ENCODE measurements at places on chromosomes 11 and 22. TPM values are rescaled to one million over a fixed set of nuclear protein-coding genes. Genes with fewer than 3 reads are reported as not detected.

DNA sequence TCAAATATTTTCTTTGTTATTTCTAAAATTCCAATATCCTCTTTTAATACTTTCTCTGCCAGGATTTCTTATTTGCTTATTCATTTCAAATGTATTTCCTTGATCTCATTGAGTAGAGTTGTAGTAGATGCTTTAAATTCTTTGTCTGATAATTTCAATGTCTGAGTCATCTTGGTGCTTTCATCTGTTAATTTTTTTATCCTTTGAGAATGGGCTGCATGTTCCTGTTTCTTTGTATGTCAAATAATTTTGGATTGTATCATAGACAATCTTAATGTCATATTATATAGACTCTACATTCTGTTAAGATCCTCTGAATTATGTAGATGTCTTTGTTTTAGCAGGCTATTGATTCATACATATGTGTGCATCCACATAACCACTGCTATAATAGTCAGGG, 57.5 kb downstream of the MYEOV start:
- H3K27ac ChIP-seq: no peak overlapping the region
- DNase-seq: no peak
- H3K36me3 ChIP-seq: no peaks in the 10 kb centered on the region
- no peaks in the 10 kb centered on the region for H3K27me3 ChIP-seq
- no peak overlapping the region for H3K4me3 ChIP-seq

DNA sequence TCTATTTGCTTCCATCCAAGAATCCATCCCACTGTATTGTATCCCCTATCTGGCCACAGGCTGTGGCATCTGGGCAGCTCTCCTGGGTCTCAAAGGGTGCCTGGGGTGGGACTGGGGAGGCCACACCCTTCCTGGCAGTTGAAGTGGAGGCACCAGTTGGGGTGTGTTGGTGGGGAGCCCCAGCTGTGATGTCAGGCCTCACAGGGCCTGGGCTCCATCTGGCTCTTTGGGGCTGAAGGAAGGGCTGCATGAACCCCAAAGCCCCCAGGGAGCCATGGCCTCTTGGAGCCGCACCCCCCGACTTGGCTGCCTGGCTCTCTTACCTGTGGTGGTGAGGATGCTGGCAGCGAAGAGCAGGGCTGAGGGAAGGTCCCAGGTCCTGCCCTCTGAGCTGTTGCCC, 469 bp downstream of the KCNK7 start:
- H3K4me1 ChIP-seq: no peaks in the 10 kb centered on the region
- H3K4me3 ChIP-seq: no peak overlapping the region
- no peak overlapping the region for H3K27ac ChIP-seq
- no peak for DNase-seq
- no peaks in the 10 kb centered on the region for H3K27me3 ChIP-seq

DNA sequence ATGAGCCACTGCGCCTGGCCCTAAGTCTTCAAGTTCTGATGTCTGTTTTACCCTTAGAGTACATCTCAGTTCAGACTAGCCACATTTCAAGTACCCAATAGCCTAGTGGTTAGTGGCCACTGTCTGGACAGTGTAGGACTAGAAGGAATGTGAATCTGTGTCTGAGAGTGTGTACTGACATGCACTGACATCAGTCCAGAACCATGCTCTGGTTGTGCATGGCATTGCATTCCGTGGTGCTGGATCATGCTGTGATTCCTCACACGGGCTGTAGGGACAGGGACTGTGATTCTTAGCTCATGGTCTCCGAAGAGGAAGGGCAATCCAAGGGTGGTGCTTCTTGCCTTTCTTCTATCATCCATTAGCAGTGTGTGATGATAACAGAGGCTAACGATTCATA, 41.1 kb downstream of the AMOTL1 start:
- no peaks in the 10 kb centered on the region for H3K27me3 ChIP-seq
- no peak overlapping the region for H3K27ac ChIP-seq
- no peaks in the 10 kb centered on the region for H3K4me1 ChIP-seq
- H3K4me3 ChIP-seq: no peak overlapping the region

DNA sequence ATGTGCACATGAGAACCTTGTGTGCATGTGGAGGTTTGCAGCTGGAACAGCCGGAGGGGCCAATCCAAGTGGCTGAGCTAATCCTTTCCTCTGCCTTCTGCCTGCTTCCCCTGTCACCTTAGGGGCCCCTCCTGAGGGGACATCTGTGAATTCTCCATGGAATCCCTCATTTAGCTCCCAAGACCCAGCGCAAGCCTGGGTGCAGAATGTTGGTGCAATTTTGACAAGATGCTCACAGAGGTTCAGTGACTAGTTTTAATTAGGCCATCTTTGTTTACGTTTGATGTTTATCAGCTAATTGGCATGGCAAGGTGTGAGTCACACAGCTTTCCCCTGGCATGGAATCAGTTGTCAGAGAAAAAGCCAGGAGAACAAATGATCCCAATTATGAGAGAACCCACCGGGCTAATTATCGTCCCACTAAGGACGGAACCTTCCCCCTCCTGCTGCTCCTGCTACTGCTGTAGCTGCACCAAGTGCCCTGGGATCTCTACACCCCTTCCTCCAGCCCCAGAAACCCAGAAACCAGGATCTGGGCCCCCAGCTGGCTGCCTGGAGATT, 63.6 kb upstream of the PAX6 start:
- DNase-seq: no peak
- H3K36me3 ChIP-seq: no peaks in the 10 kb centered on the region
- no peak overlapping the region for H3K27ac ChIP-seq
- 0 out of 2 replicates have a peak, but pooled peaks cover 1% of the 10 kb centered on the region for H3K27me3 ChIP-seq
- H3K4me3 ChIP-seq: no peak overlapping the region
- H3K4me1 ChIP-seq: peaks cover 4% of the 10 kb centered on the region

- peak overlapping the region; percentile 82 for H3K4me3 ChIP-seq
- peak overlapping the region; percentile 92 for H3K27ac ChIP-seq
Measured at GRCh38 chr11:10302744-10303557, 1.9 kb upstream of the ADM start.

GRCh38 chr22:24108073-24108472, 73.2 kb upstream of the SUSD2 start:
- H3K27me3 ChIP-seq: no peaks in the 10 kb centered on the region
- H3K4me3 ChIP-seq: no peak overlapping the region
- no peak overlapping the region for H3K27ac ChIP-seq
- H3K4me1 ChIP-seq: no peaks in the 10 kb centered on the region
- H3K36me3 ChIP-seq: peaks cover 60% of the 10 kb centered on the region

GRCh38 chr22:36814801-36815200, 2.0 kb downstream of the PVALB start:
- H3K27ac ChIP-seq: no peak overlapping the region
- no peak for DNase-seq
- no peaks in the 10 kb centered on the region for H3K36me3 ChIP-seq
- H3K27me3 ChIP-seq: peaks cover 5% of the 10 kb centered on the region

DNA sequence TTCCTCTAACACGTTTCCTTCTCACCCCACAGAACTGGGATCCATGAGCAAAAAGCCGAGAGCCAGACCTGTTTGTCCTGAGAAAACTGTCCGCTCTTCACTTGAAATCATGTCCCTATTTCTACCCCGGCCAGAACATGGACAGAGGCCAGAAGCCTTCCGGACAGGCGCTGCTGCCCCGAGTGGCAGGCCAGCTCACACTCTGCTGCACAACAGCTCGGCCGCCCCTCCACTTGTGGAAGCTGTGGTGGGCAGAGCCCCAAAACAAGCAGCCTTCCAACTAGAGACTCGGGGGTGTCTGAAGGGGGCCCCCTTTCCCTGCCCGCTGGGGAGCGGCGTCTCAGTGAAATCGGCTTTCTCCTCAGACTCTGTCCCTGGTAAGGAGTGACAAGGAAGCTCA, 24.0 kb downstream of the CD5 start:
- H3K27me3 ChIP-seq: peaks cover 32% of the 10 kb centered on the region
- H3K27ac ChIP-seq: no peak overlapping the region
- no peak for DNase-seq
- H3K4me3 ChIP-seq: no peak overlapping the region
- no peaks in the 10 kb centered on the region for H3K36me3 ChIP-seq

DNA sequence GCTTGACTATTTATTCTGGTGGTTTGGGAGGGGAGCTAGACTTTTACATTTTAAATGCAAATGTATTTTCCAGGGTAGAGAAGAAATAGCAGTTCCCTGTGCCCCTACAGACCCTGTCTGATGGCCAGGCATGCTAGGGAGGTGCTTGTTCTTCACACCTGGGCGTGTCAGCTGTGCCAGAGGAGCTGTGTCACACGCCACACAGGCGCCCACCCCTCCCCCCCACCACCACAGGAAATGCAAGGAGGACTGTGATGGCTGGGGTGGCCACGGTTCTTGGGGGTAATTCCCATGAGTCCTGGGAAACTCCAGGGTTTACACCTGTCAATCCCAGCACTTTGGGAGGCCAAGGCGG, 82.2 kb downstream of the FLI1 start:
- H3K4me3 ChIP-seq: no peak overlapping the region
- H3K4me1 ChIP-seq: no peaks in the 10 kb centered on the region
- H3K27ac ChIP-seq: no peak overlapping the region
- H3K36me3 ChIP-seq: no peaks in the 10 kb centered on the region
- H3K27me3 ChIP-seq: peaks cover 35% of the 10 kb centered on the region

DNA sequence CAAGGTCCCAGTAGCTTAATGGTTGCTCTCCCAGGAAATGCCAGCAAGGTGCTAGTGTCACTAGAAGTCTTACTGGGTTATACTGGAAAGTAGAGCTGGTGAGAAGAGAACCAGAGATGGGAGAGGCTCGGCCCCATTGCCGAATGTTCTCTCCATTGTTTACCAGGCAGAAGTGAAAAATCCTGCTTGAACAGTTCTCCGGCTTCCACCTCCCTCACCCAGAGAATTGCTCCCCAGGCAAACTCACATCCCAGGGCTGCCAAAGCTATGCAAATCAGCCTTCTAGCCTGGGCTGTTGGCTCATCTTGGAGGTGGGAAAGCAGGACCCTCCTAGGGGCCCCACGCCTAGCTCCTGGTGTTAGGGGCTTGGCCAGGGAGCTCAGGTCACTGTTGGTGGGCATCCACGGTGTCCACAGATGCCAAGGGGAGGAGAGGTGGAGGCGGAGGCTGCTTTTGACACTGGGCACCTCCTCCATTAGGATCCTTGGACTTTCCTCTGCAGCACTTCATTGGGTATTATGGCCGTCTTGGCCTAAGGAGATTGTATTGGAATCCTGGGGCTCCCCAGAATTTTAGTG, 20.1 kb downstream of the POU2F3 start:
- DNase-seq: no peak
- H3K27me3 ChIP-seq: no peaks in the 10 kb centered on the region
- H3K4me3 ChIP-seq: no peak overlapping the region
- H3K36me3 ChIP-seq: no peaks in the 10 kb centered on the region
- no peaks in the 10 kb centered on the region for H3K4me1 ChIP-seq
- H3K27ac ChIP-seq: no peak overlapping the region

GRCh38 chr11:39780131-39780530, 1679.3 kb downstream of the LRRC4C start:
- H3K27me3 ChIP-seq: no peaks in the 10 kb centered on the region
- H3K27ac ChIP-seq: no peak overlapping the region
- no peaks in the 10 kb centered on the region for H3K4me1 ChIP-seq
- H3K4me3 ChIP-seq: no peak overlapping the region
- no peaks in the 10 kb centered on the region for H3K36me3 ChIP-seq

DNA sequence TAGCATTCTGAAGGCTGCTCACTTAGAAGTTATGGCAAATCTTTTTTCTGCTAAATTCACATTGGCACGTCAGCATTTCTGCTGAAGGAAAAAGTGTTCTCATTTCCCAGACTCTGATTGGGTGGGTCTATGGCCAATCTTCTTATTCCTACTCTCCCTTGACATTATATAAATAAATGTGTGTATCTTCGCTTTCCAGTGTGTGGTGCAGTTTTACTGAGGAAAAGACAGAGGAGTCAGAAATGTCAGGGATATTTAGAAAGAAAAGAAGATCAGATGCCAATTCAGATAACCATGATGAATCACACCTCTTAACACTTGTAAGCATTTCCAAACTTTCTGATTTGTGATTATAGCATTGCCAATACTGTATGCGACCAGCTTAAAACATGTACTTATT, 3.2 kb upstream of the BDNF start:
- H3K27ac ChIP-seq: no peak overlapping the region
- DNase-seq: no peak
- no peaks in the 10 kb centered on the region for H3K36me3 ChIP-seq
- peaks cover 28% of the 10 kb centered on the region for H3K4me1 ChIP-seq

DNA sequence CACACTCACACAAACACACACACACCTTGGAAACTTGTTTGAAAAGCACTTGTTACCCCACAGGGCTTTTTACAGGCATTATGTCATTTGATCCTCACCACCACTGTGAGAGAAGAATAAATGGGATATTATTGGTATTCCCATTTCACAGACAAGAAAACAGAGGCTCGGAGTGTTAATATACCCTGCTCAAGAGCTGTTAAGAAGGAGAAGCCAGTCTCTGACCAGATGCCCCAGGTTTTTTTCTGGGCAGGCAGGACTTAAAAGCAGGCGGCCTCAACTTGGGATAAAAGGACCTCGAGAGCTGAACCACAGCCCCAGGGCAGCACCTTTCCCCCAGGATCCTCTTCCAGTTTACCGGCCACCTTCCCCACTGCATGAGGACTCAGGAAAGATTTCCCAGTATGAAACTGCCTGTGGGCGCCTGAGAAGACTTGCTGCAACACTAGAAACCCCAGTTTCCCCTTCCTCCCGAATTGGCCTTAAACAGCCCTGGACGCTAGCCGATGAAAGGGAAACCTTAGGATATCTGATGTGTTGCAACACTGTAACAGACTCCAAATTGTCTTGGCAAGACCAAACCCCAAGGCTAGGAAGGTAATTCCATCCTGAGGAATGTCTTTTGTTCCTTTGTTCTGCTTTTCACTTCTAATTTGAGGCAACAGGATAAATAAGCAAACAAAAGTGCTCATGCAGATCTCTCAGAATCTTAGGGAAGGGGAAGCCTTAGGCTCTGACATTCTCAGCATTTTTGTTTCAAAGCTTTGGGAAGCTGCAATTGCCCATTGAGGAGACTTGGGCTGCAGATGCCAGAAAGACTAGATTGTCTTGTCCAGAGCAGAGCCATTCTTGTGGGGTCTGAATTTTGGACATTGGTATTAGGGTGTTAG, 173.5 kb downstream of the TRIM29 start:
- no peaks in the 10 kb centered on the region for H3K4me1 ChIP-seq
- 0 out of 2 replicates have a peak, but pooled peaks cover 2% of the 10 kb centered on the region for H3K27me3 ChIP-seq
- no peak for DNase-seq
- no peak overlapping the region for H3K27ac ChIP-seq

DNA sequence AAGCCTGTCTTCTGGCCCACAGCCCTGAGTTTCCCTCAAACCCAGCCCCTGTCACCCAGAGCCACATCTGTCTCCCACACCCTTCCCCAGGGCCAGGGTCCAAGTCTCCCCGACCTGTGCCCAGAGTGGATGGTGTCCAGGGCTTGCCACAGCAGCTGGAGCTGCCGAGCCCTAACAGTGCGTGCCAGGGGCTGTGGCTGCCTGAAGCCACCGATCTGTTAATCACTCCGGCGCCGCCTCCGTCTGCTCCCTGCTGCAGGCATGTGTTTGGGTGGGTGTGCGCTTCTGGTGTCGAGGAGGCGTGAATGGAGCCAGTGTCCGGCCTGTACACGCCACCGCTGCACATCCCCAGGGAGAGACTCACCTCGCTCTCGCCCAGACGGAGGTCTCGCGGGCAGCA, 26.1 kb downstream of the SHISAL1 start:
- H3K36me3 ChIP-seq: no peaks in the 10 kb centered on the region
- H3K4me3 ChIP-seq: no peak overlapping the region
- H3K27ac ChIP-seq: no peak overlapping the region
- peaks cover 43% of the 10 kb centered on the region for H3K27me3 ChIP-seq
- no peak for DNase-seq

The GCAT gene
- 50.3 TPM for total RNA-seq

The GAL3ST1 gene
- 1.8 TPM for total RNA-seq

The OR51B5 gene
- 0.18 TPM for total RNA-seq

The MFRP gene
- total RNA-seq: not detected

The XKR3 gene
- total RNA-seq: not detected

The SLC22A25 gene
- 0.18 TPM for total RNA-seq

The CHRNA10 gene
- 0.71 TPM for total RNA-seq

The PAMR1 gene
- total RNA-seq: not detected

The ROBO4 gene
- total RNA-seq: not detected

Data from HepG2 (cell line).